Activated naive CD8-positive, alpha-beta T cell treated with anti-CD3 and anti-CD28 coated beads, Interleukin-2, amount 50 U/mL, for 24 hours (primary cell): ENCODE measurements at places on chromosomes 1 and 21.

DNA sequence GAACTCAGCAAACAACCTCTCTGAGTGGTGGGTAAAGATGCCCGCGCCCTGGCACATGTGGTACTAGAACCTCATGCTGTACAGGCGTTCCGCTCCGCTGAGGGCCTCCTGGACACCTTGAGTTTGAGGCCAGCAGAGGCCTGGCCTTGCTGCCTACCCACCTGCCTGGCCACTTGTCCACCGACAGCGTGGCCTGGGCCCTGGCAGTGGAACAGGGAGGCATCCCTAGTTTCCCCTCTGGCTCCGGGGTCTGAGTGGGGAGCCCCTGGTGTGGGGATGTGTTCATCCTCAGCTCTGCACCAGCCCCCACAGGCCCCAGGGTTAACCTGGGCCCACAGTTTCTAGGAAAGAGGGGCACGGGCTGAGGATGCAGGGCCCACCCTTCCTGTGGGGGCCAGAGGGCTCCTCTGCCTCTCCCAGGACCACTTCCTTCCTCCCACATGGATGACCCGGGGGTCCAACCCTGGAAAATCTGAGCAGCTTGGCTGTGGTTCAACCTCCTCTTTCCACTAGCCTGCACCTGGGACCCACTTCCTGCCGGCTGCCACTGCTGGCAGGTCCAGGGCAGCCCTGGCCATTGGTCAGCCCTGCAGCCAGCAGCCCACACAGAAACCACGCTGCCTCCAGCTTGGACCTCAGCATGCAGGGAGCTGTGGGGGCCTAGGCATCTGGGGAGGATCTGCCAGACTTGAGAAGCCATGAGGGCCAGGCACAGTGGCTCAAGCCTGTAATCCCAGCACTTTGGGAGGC, 53.3 kb upstream of the COL18A1 start:
- no peak for DNase-seq

DNA sequence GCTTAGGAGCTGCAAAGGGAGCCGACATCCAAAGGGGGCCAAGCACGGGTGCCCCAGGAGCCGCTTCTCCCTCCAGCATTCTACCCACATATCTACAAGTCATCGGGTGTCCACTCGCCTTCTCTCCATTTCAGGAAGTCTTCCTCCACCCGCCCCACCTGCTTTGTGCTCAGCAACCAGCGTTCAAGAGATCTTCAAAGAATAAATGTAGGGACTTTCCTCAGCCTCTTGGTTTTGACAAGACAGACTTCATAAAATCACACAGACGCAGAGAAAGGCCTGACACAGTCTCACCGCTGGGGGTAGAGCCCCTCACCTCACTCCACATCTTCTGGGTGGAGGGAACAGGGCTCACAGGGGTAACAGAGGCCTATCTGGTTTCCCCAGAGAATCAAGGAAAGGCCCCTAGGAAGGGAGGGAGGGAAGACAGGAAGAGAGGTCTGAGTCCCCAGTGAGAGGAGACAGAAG, 49.5 kb downstream of the SSBP3 start:
- DNase-seq, result peak; percentile 15

DNA sequence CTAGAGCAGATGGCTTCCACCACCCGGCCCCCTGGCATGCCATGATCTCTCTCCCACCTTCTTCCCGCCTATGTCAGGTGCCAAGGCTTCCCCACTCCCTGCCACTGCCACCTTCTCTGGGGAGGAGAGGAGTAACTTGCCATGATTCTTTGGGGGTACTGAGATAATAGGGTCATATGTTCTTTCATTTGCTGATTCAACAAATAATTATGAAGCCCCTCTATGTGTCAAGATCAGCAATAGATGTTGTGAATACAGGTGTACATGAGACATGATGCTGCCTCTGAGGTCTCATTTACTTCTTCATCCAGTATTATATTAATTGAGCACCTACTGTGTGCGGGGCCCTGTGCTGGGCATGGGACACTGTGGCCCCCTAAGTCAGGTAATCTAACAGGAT, 6.0 kb upstream of the VWA5B1 start:
- no peak for DNase-seq

DNA sequence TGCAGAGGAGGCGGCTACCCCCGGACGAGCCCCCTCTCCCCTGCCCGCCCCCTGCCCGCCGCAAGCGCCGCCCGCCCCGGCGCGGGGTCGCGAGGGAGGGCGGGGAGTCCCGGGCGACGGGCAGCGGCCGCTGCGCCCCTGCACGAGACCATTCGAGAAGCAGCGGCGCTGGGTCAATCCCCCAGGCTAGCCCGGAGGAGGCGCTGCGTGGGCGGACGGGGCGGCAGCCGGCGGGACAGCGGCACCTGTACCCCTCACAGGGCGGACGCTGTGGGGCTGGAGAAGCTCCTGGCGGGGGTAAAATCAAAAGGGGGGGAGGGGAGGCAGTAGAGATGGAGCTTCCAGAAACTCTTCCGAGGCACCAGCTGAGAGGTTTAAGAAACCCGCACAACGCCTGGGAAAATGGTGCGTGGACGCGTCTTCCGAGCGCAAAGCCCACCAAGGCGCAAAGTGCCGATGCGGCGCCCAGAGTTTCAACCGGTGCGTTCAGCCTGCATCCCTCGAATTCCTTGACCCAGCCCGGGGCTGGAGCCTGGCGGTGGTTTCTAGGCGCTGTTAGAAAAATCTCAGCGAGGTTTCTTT, at the start of gene PLPPR5:
Gene PLPPR5, minus strand, starts transcription at position 1 of the 582 bp plus-strand sequence. CDS start 190 bp downstream, outside the sequence.
- DNase-seq, result no peak

DNA sequence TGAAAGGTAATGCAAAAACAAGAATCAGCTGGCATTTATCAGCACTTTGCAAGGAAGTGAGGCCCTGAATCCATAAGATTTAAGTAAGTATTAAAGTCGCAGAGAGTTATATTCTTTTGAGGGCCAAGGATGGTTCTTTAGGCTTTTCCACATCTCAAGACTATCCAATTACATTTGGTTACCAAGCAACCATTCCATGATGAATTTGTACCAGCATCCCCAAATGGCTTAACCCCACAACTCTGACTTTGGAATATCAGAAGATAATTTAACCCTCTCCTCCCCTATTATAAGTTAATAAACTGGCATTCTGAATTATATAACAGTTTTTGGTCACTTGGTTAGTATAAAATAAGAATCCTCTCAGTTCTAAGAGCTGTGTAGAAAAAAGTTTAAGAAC, 2.8 kb downstream of the PHTF1 start:
- no peak for DNase-seq

DNA sequence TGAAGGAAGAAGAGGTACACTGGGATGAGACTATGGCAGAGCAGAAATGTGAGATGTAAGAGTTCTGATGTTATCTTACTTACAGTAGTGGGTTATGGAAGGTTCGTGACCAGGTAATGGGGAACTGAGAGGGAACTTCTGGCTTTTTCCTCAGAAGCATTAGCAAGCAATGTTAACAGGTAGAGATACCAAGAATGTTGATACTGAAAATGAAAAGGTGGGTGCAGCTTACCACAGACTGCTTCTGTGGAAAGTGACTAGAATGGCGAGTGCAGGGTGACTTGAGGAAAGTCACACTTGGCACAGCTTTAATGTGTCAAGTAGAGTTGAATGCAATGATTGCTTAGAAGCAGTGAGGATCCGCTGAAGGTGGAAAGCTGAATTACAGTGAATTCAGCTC, 70.8 kb downstream of the PLA2G4A start:
- DNase-seq, result no peak

GRCh38 chr21:26444646-26445045, 128.4 kb downstream of the CYYR1 start:
- no peak for DNase-seq

- DNase-seq, result no peak
These were observed 3.7 kb upstream of the JAM2 start for GRCh38 chr21:25635310-25635709.

GRCh38 chr1:227351443-227351842, 33.2 kb upstream of the CDC42BPA start:
- DNase-seq, result no peak

GRCh38 chr1:203722909-203723308, 42.1 kb upstream of the LAX1 start:
- no peak for DNase-seq
